Muscle of leg (tissue), 16 donors: ENCODE measurements at places on chromosomes 11 and 22. TPM values are rescaled to one million over a fixed set of nuclear protein-coding genes. Genes with fewer than 3 reads are reported as not detected.

GRCh38 chr11:69049490-69049867 lies 747 bp downstream of the TPCN2 start:
- DNase-seq, result peak; percentile 39

The OR4C45 gene
- total RNA-seq, result not detected

DNA sequence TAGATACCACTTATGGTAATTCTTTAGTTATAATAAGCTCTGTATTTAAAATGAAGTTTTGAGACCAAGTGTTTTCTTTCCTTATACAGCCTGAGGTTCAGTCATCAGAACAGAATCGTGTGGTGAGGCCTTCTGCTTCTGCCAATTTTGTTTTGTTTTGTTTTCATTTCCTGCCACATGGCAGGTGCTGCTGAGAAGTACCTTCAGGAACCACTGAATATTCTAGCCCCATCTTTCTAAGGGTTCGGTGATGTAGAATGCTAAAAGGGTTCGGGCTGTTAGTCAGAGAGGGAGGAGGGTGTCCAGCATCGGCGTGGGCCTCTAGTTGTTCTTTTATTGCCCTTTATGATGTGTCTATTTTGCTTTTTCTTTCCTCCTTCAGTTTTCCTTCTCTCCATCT lies 25.8 kb downstream of the TNRC6B start:
- DNase-seq, result no peak

- peak; percentile 28 for DNase-seq
These were observed 53.5 kb downstream of the PRR5L start for GRCh38 chr11:36349351-36350136.
